ENCODE measurements at places on chromosomes 7 and 10.

- no peak for DNase-seq
These were observed 2.2 kb upstream of the MXI1 start for GRCh38 chr10:110205051-110205675.

GRCh38 chr10:34638406-34639054 lies 176.6 kb downstream of the PARD3 start:
- DNase-seq, result peak; percentile 8

GRCh38 chr7:133365917-133366316 lies 113.0 kb downstream of the EXOC4 start:
- DNase-seq, result no peak

DNA sequence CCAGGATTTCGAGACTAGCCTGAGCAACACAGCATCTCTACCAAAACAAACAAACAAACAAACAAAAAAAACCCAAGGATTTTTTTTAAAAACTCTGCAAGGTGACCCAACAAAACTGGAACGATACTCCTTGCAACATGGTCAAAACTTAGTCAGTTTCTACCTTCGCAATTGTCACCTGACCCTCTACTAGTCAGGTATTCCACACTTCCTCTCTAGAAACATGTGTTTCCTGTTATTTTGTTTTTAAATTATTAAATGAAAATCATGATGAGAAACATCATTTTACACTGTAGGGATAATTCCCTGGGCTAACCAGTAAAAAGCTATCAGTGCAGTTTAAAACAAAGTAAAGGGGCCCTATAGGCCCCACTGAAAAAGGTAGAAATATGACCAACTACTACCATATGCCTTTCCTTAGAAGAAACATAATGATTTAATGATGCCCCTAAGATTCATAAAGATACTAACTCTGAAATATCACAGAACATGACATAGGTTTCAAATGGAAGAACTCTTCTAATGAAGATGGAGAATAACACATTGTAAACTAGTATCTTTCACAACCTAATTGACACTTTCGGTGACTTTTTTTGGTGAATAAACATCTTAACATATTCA lies 8.7 kb downstream of the BRAF start:
- no peak for DNase-seq

DNA sequence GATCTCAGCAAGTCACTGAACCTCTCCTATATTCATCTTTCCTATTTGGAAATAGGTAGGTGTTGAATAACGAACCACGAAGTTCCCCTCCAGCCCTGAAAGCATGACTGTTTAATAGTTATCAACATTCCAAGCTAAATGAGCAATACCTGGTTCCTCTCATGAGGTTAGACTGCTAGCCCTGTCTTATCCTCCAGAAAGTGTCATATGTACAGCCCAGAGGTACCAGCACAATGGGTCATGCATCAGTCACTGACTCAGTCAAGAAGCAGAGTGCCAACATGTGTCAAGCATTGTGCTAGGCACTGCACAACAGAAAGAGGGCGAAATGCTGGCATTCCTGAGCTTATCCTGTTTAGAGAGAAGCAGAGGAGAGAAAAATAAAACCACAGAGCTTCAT lies 70.0 kb downstream of the AMPH start:
- no peak for DNase-seq

DNA sequence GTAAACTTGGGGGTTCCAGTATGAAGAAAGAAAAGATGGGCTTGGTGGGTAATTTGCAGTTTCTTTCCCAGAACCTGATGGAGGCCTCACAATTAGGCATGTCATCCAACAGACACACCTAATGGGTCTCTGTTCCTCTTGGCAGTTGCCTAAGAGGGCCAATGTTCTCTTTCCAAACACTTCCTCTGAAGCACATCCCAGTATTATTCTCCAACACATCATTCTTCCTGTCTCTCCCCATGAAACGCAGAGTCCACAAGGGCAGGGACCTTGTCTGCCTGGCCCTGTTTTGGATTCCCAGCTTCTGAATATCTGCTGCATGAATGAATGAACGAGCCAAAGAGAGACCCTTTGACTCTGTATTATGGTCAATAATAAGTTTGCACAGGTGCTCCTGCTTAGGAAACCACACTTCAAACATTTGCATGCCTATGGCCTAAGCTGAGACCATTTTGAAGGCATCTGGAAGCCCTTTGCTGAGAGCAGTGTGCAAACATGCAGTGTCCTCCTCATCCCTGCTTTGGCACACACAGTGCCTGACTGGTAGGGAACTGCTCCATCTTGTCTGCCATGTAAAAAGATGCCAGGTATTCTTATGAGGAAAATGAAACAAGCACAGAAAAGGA lies 100.9 kb upstream of the CHST15 start:
- no peak for DNase-seq

DNA sequence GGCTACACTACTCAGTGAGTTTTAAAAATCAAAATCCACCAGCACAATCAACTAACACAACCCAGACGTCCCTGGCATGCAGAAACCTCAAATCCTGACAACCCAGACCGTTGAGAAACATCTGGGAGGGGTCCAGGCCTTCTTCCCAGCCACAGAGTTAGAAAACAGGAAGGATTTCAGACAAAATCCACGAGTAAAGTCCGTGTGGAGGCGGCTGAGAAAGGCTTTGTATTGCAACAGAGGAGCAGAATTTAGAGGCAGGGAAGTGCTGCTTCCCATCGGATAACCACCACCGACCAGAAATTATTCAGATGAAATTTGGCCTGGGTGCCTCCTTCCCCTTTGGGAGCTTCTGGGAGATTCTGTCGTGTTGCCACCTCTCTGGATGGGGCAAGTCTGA lies 61.5 kb downstream of the TNS3 start:
- DNase-seq, result no peak

GRCh38 chr7:36155811-36156361 lies 2.8 kb downstream of the EEPD1 start:
- no peak for DNase-seq

GRCh38 chr10:26859241-26860101 lies 1.3 kb downstream of the ABI1 start:
- DNase-seq, result no peak

DNA sequence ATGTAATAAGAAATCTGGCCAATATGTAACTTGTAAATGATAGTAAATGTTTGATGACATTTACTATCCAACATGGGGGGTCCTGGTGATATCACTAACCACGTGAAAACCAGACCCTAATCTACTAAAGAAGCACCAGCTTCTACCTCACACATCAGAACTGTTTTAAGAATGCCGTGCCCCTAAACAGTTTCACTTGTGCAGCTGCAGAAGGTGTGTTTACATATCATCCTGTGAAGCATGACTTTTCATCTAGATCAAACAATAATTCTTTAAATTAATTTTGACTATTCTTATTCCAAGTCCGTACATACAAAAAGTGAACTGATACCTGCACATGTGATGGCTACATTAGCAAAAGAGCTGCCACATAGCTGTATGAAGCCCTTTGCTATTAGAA lies 61.0 kb downstream of the STEAP1B start:
- DNase-seq, result no peak

GRCh38 chr7:153934048-153934447 lies 118.2 kb upstream of the DPP6 start:
- DNase-seq, result no peak

DNA sequence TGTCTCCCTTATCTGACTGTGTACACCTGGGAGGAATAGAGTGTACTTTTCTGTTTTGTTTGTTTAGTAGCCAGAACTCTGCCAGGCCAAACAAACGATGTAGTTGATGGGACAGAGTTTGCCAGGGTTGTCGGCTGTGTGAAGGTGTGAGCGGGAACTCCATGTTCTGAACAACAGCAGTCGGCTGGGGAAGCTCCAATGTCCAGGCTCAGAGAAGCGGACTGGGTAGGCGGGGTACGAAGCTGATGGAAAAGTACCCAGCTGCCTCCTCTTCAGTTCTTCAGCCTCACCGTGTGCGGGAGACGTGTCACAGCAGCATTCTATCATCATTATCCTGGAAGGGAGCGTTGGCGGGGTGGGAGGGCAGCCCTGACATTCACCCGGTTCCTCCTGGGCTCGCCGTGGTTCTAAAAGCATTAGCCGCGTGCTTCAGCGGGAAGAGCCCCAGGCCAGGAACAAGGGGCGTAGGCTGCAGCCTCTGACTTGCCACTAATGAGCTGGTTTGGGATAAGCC lies 52.9 kb downstream of the PFKFB3 start:
- no peak for DNase-seq

DNA sequence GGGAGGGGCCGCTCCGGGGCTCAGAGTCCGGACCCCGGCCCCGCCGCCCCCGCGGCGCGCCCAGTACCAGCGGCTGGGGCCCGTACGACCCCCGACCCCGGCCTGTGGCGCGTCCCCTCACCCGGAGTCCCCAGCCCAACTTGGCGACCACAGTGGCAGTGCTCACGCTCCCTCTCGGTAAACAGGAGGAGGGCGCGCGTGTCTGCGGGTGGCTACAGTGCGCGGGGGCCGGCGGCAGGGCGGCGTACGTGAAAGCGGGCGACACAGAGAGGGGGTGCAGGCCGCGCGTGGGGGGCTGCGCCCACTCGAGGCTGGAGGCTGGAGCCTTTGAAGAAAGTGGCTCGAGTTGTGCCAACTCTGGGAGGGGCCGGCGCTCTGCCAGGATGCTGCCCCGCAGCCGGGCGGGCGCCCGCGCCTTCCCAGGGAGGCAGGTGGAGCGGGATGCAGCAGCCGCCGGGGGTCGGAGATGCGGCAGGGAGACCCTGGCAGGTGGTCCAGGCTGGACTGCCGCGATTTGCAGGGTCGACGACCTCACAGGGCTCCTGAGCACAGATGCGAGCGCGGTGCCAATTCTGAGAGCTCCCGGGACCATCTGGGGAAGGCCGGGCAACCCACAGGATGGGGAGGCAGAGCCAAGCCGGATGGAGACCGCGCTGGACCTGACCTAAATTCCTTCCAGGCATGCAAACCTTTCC lies 655 bp downstream of the PTPRE start:
- DNase-seq, result no peak

GRCh38 chr10:93904901-93905300 lies 11.1 kb downstream of the SLC35G1 start:
- DNase-seq, result no peak

All from stimulated activated CD8-positive, alpha-beta memory T cell treated with anti-CD3 and anti-CD28 coated beads, Interleukin-15, amount 100 ng/mL, for 4 hours (primary cell).